ENCODE measurements at places on chromosomes 5 and 9.

DNA sequence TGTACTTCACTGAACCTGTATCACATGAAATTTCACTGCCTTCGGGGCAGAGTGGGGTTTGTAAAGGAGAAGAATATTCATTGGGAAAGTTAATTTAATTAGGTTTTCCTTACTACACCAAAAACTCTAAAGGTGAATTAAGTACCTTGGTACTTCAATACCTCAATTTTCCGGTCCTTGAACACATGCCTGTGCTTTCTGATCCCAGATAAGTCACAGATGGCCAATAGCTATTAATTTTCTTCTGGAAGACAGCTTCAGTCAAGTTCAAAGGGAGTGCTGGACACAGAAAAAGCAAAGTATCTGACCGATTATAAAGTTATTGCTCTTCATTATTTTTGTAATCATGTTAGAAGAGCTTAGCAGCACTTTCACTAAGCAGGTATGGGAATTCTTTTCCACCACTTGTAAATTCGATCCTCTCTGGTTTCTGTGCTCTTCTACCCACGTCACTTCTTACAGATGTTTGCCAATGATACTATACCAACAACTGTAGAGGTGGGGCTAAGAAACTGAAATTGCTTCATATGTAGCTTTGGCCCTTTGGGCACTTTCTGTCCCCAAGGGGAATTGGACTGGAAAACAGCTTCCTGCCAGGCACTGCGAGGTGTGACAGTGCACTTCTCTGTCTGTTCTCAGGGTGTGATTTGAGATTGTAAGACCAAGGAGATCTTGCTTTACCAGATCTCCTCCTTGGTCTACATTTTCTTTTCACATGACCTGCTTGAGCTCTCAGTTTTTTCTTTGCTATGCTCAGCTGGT, 164.0 kb downstream of the CCDC192 start:
- no peak for DNase-seq

GRCh38 chr9:16671591-16672137, 198.8 kb downstream of the BNC2 start:
- DNase-seq, result no peak

- no peak for DNase-seq
These were observed 294.4 kb downstream of the SEMA5A start for GRCh38 chr5:9251379-9251980.

- DNase-seq, result peak; percentile 31
These were observed 394.9 kb downstream of the GADD45G start for GRCh38 chr9:89999534-90000370.

DNA sequence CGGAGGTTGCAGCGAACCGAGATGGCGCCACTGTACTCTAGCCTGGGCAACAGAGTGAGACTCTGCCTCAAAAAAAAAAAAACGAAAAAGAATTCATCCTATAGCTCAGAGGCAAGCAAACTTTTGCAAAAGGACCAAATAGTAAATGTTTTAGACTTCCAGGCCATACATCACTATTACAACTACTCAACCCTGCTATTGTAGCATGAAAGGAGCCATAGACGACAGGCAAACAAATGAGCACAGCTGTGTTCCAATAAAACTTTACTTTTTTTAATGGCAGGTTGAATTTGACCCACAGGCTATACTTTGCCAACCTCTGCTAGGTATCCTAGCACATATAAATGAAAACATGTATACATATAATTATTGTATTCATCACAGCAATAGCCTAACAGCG, 58.9 kb upstream of the SLC30A5 start:
- no peak for DNase-seq

- DNase-seq, result no peak
These were observed 39.0 kb downstream of the RAPGEF1 start for GRCh38 chr9:131700765-131701435.

GRCh38 chr5:88805151-88805784, 77.7 kb downstream of the MEF2C start:
- no peak for DNase-seq

DNA sequence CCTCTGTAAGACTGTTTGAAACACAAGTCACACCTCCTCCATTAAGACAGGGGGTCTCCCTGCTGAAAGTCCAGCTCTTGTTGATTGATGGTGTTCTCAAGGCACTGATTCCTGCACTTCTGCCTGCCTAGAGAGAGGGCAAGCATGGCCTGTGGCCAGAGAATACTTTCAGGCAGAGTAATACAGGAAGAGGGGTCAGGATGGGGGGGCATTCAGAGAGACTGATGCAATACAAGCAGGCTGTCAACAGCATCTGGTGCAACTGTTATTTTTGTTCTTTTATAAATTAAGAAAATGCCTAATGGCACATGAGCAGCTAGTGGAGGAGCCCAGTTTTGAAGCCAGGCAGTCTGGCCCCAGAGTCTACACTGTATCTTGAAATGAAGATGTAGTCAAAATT, 302.2 kb downstream of the DIRAS2 start:
- DNase-seq, result no peak

- DNase-seq, result no peak
These were observed 26.0 kb downstream of the CHSY3 start for GRCh38 chr5:129930221-129930620.

DNA sequence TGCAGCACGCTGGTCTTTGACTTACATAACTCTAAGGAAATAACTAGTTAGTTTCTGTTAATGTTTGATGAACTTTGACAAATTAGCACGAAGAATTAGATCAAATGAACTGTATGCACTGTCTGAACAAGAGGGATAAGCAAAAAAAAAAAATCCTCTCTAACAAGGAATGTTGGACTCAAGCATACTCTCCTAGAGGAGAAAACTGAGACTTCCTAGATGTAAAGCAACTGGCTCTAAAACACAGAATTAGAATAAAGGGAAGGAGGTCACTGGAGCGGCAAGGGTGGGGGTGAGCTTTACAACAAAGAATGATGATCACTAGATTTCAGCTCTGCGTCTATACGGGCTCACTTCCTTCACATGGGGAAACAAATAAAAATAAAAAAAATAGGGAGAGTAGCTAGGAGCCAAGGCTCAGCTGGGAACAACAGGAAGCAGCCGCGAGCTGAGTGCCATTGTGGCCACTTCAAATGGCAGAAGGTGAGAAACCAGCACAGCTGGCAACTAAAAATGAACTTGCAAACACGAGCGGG, 48.7 kb upstream of the CEMIP2 start:
- DNase-seq, result peak; percentile 11

DNA sequence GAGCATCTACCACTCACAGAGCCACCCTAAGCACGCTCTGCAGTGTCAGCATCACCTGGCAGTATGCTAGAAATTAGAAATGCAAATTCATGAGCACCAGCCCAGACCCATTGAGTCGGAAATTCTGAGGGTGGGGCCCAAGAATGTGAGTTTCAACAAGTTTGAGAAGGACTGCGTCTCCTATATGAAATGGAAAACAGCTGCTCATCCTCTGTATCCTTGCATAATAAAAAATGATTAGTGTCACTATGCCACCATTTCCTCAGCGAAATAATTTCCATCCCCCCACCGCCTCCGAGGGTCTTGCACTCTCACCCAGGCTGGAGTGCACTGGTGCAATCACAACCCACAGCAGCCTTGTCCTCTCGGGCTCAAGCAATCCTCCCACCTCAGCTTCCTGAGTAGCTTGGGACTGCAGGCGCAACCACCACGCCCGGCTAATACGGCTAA, 1.3 kb upstream of the IQGAP2 start:
- peak; percentile 15 for DNase-seq

GRCh38 chr9:37902131-37902530, 1.8 kb downstream of the SLC25A51 start:
- no peak for DNase-seq

GRCh38 chr5:59126708-59127573, 544.1 kb downstream of the RAB3C start:
- peak; percentile 59 for DNase-seq

DNA sequence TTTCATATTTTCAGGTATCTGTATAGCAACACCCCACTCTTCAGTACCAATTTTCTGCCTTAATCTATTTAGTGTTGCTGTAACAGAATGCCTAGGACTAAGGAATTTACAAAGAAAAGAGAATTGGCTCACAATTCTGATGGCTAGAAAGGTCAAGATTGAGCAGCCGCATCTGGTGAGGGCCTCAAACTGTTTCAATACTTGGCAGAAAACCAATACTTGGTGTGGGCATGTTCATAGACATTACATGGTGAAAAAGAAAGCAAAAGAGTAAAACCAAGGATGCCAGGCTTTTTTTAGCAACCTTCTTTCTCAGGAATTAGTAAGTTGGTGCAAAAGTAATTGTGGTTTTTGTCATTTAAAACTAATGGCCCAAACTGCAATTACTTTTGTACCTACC, 1041.1 kb upstream of the CDH6 start:
- no peak for DNase-seq

DNA sequence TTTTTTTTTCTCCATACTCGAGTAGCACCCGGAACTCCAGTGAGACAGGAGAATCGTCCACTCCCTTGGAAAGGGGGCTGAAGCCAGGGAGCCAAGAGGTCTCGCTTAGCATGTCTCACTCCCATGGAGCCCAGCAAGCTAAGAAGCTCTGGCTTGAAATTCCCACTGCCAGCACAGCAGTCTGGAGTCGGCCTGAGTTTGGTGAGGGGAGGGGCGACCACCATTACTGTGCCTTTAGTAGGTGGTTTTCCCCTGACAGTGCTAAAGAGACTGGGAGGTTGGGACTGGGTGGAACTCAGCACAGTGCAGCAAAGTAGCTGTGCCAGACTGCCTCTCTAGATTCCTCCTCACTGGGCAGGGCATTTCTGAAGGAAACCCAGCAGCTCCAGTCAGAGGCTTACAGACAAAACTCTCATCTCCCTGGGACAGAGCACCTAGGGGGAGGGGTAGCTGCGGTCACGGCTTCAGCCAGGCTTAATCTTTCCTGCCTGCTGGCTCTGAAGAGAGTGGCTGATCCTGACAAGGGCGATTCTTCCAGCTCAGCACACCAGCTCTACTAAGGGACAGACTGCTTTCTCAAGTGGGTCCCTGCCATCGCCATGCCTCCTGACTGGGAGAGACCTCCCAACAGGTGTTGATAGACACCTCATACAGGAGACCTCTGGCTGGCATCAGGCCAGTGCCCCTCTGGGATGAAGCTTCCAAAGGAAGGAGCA, 414.5 kb upstream of the ZNF608 start:
- no peak for DNase-seq

DNA sequence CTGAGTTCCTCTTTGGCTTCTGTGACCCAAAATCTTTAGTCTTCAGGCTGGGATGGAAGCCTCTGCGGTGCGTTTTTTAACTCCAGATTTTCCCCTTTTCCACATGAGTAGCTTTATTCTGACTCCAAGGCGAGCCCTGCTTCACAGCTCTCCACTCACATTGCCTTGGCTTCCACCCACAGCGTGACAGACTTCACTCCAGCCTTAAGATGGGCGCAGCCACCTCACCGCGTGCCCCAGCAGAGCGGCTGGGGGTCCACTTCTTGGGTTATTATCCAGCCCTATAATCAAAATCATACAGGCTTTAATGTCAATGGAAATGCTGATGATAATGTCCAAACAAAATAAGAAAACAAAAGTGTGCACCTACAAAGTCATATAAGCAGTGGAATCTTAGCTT, 1.2 kb downstream of the EXOC3 start:
- no peak for DNase-seq
